ENCODE measurements at places on chromosomes 11 and 22.

DNA sequence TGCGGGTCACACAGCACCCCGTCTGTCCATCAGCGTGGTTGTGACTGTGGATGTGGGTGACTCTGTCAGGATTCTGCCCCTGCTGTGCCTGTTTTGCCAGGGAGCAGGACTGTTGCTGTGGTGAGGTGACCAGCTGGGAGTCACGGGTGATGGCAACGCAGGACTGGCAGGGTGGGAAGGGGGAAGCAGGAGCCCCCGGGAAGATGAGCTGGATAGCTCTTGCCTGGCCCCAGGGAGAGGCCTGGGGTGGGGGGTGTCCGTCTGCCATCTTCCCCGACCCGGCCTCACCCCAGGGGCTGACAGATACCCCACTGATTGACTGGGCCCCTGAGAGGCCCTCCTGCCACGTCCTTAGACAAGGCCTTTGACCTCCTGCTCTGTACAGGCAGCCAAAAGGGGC, 34.3 kb upstream of the TSPAN18 start:
- DNase-seq = no peak

DNA sequence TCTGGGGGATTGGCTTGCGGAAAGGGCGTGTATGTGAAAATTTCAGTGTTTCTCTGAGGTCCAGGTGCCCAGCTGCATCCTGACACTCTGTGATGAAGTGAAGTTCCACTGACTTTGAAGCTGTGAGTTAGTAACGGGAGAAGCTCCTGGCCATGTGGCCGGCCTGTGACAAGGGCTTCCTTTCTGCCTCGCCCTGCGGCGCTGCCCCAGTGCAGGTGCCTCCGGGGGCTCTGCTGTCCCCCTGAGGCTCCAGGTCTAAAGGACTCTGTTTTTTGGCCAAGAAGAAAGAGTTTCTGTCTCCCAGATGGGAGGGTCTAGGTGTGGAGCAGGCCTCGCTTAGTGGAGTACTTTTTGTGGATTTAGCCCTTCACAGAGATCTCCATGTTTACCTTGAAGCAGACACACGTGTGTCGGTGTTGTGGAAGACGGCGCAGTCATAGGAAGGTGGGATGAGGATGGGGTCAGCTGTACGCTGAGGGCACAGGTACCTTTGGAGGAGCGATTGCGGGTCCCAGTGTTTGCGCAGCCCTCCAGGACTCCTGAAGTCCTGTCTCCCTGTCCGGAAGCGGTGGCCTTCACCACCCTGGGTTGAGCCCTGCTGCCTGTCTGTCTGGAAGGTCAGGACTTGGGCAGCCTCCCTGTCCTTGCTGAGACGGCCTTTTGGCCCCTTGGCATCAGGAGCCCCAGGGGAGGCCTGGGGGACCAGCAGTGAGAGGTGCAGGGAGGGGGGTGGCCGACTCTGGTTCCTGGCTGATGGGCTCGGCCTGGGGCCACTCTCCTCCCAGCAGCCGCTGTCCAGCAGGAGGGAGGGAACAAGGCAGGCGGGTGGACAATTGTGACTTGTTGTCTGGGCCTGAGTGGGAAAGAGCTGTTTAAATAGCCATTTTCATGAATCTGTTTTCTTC, 1249.3 kb downstream of the BRD1 start:
- no peak for DNase-seq

- no peak for DNase-seq
Observed at GRCh38 chr22:30824096-30824495, 129.4 kb downstream of the OSBP2 start.

DNA sequence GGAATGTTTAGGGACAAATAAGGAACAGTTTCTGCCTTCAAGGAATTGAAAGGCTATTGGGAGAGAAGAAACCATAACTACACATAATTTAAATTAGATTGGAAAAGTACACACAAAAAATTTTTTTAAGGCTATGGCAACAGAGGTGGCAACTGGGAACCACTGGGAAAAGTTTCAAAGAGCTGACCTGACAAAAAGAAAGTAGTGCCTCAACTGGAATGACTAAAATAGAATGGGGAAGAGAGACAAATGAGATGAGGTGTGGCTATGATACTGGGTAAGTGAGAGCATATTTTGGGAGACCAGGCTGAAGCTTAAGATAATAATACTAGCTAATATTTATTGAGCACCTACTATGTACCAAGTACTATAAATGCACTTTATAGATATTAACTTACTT, 2.9 kb upstream of the AKIP1 start:
- no peak for DNase-seq

DNA sequence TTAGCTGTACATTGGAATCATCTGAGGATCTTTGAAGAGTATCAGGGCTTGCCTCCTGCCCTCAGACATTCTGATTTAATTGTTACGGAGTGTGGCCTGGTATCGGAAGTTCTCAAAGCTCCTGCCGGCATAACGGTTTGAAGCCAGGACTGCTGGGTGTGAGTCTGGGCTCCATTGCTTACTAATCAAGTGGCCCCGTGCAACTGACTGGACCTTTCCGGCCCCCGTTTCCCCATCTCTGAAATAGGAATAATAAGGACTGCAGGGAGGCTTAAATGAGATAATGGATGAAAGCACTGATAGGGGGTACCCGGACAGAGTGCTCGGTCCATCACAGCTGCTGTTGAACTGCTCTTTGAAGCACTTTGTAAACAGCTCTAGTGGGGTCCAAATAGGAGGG, 1.7 kb downstream of the PLEKHB1 start:
- no peak for DNase-seq

- DNase-seq = no peak
Observed at GRCh38 chr11:61999141-61999975, 31.9 kb upstream of the FTH1 start.

GRCh38 chr11:69310351-69310750, 16.4 kb downstream of the MYEOV start:
- DNase-seq = no peak

DNA sequence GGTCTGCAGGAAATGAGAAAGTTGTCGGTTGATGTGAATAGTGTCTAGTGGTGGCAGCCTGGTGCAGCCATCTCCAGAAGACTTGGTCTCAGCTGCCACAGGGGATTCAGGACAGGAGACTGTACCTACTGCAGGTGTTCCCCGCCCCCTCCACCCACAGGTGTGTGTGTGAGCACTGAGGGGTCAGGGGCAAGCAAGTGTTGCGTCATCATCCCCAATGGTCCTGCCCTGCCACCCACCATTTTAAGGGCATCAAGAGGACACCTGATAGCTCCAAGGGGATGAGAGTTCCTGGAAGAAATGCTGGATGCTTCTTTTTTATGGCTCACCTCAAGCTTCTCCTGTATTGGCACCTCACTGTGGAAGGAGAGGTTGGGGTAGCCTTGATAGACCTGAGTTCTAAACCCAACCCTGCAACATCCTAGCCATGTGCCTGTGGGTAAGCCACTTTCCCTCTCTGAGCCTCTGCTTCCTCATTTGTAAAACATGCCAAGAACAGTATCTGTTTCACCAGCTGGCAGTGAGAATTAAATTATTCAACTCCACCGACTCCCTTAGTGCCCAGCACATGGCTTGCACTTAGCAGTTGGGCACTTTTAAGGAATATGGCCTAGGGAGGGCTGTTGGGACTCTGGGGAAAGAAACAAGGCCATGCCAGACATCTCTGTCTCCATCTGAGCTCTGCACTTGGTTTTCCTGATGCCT, 6.1 kb downstream of the C11orf91 start:
- DNase-seq = no peak

DNA sequence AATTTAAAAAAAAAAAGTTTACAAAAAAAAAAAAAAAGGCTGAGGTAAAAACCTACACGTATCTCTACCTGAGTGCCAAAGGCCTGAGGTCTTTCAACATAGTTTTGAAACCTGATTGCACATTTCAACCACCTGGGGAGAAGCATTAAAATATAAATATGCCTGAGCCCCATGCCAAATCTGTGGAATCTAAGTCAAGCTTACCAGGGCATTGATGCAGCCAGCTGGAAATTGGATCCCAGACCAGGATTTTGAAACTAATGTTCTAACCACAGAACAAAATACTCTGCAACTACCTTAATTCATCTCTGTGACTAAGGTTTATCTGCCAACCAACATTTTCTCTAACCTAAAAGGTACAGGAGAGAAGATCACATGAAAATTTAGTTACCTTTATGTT, 38.8 kb upstream of the CHRNA10 start:
- no peak for DNase-seq

GRCh38 chr22:21942407-21943343, 10.0 kb downstream of the PPM1F start:
- DNase-seq = no peak

DNA sequence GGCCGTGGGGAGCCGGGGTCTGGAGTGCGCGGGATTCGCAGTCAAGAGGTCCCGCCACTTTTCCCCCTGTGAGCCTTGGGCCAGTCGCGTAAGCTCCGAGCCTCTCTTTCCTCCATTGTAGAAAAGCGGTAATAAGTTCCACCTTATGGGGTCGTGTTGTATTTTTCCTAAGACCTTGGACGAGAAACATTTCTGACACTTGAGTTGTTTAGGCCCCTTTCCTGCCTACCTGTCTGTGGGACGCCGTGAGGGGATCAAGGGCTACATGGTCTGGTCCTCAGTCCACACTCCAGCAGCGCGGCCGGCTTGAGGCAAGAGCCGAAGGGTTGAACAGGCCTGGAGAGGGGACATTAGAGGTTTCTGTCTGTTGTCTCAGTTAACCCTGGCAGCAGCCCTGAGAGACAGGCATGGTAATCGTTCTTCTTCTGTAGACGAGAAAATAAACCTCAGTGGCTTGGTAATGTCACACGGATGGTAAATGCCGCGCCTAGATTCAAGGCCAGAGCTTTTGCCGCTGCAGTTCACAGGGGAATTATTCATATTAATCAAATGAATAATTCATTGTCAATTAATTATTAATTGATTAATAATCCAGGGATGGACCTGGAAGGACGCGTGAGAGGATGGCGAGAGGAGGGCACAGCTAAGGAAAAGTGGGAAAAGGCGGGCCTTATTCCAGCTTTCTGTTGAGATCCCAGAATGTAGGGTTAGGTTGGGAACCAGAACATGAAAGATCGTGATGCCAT, 545 bp downstream of the FEN1 start:
- no peak for DNase-seq

- DNase-seq = no peak
Observed at GRCh38 chr11:31655483-31655882, 145.9 kb downstream of the ELP4 start.

DNA sequence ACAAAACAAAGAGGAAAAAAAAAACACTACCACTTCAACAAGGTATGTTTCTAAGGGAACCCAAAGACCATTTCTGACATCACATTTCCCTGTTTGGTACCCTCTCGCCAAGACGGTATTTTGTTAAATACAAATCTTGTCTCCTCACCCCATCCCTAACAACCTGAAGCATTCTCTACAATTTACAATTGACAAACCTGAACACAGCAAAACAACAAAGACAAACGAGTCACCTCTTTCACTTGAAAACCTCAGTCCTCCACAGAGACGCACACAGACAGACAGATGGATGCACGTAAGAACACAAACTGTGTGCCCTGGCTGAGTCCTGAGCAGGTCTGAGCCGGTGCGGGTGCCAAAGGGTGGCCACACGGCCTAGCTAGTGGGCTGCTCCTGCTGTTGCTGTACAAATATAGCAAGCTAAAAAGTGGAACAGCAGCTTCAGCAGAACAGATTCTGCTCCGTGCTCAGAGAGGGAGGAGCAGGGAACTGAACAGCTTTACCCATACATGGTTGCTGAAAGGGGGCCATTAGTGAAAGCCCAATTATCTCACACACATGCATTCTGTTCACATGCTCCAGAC, 28.5 kb downstream of the CELF1 start:
- no peak for DNase-seq

DNA sequence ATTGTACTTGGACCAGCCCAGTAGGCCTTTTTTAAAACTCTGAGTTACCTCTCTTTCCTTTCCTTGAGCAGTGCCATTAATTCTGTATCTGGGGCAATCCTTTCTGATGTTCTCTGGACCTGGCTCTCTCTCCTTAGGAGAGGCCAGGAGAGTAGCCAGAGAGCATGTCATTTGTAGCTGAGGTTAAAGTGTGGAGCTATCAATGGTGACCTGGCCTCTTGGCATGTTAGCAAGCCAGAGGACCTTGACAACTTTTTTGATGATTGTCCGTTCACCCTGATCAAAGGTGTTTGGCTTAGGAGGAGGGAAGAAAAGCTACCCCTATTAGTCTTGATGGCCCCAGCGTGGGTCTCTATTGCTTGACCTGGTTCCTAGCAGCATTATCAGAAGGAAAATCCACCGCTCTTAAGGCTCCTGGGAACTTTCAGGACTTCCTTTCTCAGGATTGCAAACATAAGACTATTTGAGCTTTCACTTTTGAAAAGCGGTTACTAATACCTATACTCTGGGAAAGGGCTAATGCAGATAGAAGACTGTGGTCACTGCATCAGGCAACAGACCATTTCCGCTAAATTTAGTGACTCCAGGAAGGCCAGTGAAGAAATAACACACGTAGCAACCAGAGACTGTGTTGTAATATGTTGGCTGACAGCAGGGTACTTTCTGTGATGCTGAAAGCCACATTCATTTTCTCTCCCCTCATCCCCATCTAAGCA, 18.2 kb downstream of the LIMK2 start:
- no peak for DNase-seq

- no peak for DNase-seq
Observed at GRCh38 chr11:74004046-74004695, 4.7 kb downstream of the UCP3 start.

DNA sequence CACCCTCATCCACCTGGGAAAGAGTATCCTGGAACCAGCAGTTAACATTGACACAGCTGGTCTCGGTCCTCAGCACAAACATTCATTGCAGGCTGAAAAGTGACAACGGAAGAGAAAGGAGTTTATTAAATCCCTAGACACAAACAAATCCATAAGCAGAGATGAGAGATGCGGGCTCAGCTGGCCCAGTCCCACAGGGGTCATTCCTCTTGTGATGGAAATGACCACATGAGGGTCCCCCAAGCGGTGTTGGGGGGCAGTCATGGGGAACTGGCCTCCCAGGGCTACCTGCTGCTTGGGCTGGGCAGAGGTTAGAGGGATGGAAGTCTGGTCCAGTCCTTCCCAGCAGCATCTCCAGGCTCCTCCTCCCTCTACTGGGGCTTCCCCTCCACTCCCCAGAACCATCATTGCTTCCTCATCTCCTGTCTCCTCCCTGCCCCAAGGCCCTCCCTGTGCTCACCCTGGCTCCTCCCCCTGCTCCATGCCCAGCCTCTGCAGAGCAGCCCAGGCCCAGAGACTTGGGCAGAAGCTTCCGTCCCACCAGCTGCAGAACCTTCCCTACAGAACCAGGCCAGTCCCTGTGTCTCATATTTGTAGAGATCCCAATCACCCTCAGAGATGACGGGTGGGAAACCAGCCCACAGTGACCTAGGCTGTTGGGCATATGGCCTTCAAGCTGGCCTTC, 5.4 kb upstream of the IGLL5 start:
- DNase-seq = no peak

GRCh38 chr11:78221396-78222315, 32.9 kb downstream of the USP35 start:
- no peak for DNase-seq

GRCh38 chr11:30585125-30585891, 845 bp downstream of the MPPED2 start:
- DNase-seq = no peak
